Small intestine (tissue), 16 donors: ENCODE measurements at places on chromosomes 2 and 18. TPM values are rescaled to one million over a fixed set of nuclear protein-coding genes. Genes with fewer than 3 reads are reported as not detected.

The NXPH2 gene
- polyA plus RNA-seq, result 0.24 TPM

The GPR35 gene
- polyA plus RNA-seq, result 75.5 TPM

The VIT gene
- not detected for polyA plus RNA-seq

The TMEM17 gene
- 1.2 TPM for polyA plus RNA-seq

The NTSR2 gene
- polyA plus RNA-seq, result not detected

The HJURP gene
- polyA plus RNA-seq, result 10.6 TPM

The NEU4 gene
- 102 TPM for polyA plus RNA-seq

The PIEZO2 gene
- polyA plus RNA-seq, result not detected

The TCF7L1 gene
- polyA plus RNA-seq, result 18.5 TPM

The TPO gene
- 1.4 TPM for polyA plus RNA-seq

The STARD6 gene
- not detected for polyA plus RNA-seq

The GAL3ST2 gene
- polyA plus RNA-seq, result not detected

The SEC11C gene
- 121 TPM for polyA plus RNA-seq

The UGT1A5 gene
- not detected for polyA plus RNA-seq

The ADRA2B gene
- 1.5 TPM for polyA plus RNA-seq
